ENCODE measurements at places on chromosomes 7 and 10.
A peak's percentile ranks its signal among the peaks of the same experiment; 100 is the strongest.

GRCh38 chr10:36666451-36666850 is 458.9 kb upstream of the ANKRD30A start:
- DNase-seq: no peak

DNA sequence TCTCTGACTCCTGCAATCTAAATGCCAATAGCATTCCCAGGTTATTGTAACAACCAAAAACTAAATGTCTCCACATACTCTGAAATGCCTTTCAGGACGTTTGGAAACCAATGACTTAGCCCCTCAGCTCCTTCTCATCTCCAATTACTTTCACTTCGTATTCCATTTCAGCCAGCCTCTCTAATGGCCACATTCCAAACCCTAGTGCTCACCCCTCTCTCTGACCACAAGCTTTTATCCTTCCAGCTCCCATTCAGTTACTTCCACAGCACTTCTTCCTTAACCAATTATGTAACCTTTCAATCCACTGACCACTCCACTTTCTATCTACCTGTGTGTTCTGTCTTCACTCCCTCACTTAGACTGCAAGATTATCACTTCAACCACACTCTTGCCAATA is 4.3 kb downstream of the NOC3L start:
- no peak for DNase-seq

- no peak for DNase-seq
Measured at GRCh38 chr7:134070673-134071072, 56.5 kb upstream of the LRGUK start.

GRCh38 chr10:22849077-22849805 is 78.6 kb upstream of the ARMC3 start:
- no peak for DNase-seq

GRCh38 chr7:47938574-47939165 is 9.6 kb downstream of the PKD1L1 start:
- no peak for DNase-seq

DNA sequence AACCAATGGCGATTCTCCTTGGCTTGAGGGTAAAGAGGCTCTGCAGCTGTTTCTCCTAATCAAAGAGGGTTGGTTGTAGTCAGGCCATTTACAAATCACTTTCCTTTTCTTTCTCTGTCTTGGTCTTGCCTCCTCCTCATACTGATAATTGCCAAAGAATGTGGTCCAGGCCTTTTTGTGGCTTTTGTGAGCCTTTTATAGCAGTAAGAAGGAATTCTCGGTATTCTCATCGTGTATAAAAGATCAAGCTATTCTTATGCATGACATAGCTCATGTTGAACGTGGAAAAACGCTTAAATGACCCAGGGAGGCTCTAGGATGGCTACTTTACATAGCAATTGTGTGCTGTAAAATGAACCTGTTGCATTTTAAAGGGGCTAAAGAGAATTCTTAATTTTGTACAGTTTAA is 62.6 kb downstream of the RBM20 start:
- DNase-seq: no peak

- no peak for DNase-seq
Measured at GRCh38 chr10:86363833-86364490, 2.6 kb downstream of the GRID1 start.

- DNase-seq: no peak
Measured at GRCh38 chr7:67618556-67619162, 622.0 kb downstream of the TYW1 start.

GRCh38 chr7:129122078-129122750 is 22.3 kb upstream of the TSPAN33 start:
- DNase-seq: no peak

- no peak for DNase-seq
Measured at GRCh38 chr10:105611244-105611798, 970.2 kb downstream of the SORCS3 start.

DNA sequence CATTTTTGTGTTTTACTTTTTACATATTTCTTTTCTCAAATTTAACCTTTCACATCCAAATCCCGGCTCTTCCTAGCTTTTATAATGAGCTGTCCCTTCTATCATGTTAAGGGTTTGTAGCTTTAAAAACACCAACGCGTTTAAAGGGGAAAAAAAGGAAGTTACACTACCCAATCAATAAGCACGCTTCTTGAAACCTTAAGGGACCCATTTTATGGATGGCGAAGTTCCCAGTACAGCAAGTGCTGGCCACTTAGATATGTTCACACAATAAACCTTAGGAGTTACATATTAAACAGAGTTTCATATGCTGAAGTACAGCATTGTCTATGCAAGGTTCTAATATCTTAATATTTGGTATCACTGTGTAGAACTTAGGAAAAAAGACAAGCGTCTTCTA is 1.8 kb downstream of the GNG11 start:
- DNase-seq: no peak

GRCh38 chr10:91477236-91477635 is 67.1 kb downstream of the HECTD2 start:
- no peak for DNase-seq

DNA sequence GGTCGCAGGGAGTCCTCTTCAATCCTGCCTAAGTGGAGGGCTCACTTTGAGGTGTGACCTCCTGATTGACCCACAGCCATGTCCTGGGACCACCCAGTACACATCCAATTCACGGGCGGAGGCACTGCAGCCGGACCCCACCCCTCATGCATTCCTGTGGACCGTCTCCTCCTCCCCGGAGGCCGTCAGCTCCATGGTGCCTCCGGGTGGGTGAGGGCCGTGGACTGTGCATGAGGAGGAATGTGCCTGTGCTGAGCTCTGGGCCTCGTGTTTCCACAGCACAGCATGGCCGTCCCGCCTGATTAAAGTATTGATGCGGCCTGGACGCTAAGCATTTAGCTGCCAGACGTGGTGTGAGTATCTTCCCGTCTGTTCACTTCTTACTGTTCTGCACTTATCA is 52.8 kb downstream of the CFAP46 start:
- DNase-seq: no peak

DNA sequence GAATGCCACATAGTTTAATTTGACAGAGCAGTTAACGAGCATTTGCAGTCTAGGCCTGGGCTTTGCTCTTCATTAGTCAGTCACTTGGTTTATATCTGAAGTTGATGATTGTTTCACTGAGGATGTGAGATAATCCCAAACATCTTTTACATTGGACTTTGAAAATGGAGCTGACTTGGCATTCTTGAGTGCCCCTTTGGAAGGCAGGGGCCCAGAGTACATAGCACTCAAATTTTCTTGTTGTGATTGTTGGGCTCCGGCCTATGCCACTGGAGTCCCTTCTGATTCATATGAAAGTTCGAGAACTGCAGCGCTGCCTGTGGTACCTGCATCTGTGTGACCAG is 21.9 kb downstream of the DNAJB6 start:
- DNase-seq: no peak

GRCh38 chr7:30908681-30909080 is 3.0 kb upstream of the AQP1 start:
- DNase-seq: no peak

DNA sequence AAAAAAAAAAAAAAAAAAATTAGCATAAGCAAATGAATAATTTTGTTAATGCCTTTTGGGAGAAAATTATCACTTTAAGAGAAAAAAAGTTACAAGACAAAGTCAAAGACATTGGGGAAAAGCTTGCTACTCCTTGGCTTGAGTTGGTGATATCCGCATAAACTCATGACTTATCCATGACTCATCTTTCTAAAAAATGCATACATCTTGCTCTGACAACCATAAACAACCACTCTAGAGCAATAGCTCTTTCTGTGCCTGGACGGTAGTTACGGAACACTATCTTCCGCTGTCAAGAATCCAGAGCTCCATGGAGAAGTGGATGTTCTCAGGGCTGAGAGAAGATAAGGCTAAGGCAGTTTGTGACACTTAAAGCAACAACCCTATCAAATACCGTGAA is 281.1 kb upstream of the PFKP start:
- DNase-seq: no peak

DNA sequence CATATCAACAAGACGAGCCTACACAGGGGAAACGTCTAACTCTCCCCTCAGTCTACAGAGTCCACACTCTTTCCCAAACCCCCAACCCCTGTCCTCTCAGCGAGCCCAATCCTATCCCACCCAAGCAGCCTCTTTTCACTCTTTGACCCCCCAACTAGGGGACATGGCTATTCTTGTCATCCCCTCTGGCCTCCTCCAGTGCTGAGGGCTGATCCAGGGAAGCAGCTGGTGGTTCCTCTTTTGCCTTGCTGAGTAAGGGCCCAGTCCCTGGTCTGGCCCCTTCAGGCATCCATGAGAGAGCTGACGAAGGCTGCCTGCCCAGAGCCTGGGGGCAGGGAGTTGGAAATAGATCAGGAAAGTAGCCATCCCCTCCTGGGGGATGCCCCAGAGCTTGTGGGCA is 6.4 kb downstream of the NOBOX start:
- no peak for DNase-seq

- no peak for DNase-seq
Measured at GRCh38 chr7:38682606-38683005, 51.4 kb upstream of the AMPH start.

DNA sequence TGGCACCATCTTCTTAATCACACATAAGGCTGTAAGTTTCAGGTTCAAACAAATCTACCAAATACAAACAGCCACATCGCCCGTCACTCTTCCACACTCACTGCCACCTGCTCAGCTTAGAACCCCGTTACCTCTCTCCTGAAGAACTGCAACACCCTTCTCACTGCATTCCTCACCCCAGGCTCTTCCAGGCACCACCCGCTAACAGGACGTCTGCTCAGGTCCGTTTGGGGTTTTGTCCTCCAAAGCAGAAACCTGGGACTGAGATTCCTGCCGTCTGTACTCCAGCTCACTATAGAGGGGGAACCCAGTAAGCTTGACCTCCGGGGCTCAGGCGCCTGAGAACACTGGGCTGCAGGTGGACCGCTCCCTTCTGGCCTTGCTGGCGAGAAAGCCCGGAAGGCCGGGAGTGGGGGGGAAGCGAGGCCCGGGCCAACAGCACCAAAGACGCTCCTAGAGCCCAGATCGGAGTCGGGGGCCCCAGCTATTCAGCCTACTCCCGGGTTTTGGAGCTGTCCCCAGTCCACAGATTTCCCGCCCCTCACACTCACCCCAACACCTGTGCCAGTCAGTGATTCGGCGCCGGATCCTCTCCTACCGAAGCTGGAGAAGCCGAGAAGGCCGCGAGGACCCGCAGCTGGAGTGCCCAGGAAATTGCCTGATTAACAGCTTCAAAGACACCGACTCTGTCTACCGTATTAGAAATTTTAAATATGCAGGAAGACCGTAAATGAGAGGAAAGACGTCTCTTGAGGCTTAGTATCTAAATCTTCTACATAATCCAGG is at the start of gene AP3M1:
Gene AP3M1 (minus strand): TSS at position 625 of the 786 bp plus-strand sequence. CDS start 12,449 bp downstream, outside the sequence.
- DNase-seq: peak; percentile 76

GRCh38 chr10:122404576-122404975 is 30.1 kb downstream of the PLEKHA1 start:
- DNase-seq: no peak

GRCh38 chr10:21929070-21929469 is 74.5 kb downstream of the DNAJC1 start:
- no peak for DNase-seq

DNA sequence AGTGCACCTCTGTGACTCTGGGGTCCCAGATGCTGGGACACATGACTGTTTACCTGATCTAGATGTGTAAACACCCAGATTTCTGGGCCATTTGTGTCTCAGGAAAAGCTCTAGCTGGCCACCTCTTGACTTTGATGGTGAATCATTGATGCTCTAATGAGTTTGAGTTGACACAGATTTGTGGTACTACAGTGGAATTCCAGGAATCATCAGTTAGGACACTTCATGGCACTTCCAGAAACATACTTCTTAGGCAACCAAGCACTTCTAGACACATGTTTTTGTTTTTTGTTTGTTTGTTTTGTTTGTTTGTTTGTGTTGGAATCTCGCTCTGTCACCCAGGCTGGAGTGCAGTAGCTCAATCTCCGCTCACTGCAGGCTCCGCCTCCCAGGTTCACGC is 302.2 kb upstream of the ZMIZ1 start:
- DNase-seq: no peak

GRCh38 chr7:66522518-66522917 is 106.2 kb upstream of the KCTD7 start:
- no peak for DNase-seq

- DNase-seq: no peak
Measured at GRCh38 chr10:23345861-23346260, 1.3 kb upstream of the C10orf67 start.

- no peak for DNase-seq
Measured at GRCh38 chr10:26627324-26627723, 70.2 kb upstream of the PDSS1 start.

GRCh38 chr10:116740971-116741370 is 1.4 kb downstream of the HSPA12A start:
- DNase-seq: no peak

DNA sequence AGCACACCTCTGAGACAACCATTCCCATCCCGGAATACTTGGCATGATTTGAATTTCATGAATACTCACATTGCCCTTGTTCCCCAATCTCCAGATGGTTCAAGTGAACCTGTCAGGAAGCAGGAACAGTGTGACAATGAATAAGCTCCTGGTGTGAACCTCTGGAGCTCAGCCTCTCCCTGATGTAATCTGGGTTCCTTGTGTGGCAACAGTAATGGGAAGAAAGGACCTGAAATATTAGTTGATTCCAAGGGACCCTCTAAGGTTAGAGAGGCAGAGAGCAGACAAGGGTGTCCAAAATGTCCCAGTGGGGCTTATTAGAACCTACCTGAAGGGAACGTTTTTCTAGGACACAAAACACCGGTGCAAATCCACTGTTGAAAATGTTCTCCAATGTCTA is 8.5 kb downstream of the OR2A7 start:
- DNase-seq: no peak
